A549 treated with Mapracorat at 1 μM for 4 hours (cell line): ENCODE measurements at places on chromosomes 2 and 18. TPM values are rescaled to one million over a fixed set of nuclear protein-coding genes. Genes with fewer than 3 reads are reported as not detected.

OXER1 gene
- not detected in 5 replicates for total RNA-seq

CYP1B1 gene
- total RNA-seq, result 3.9 to 4.9 TPM (median 4.2 TPM) in 5 replicates

EPB41L3 gene
- total RNA-seq, result 0.10 to 0.81 TPM (median 0.21 TPM) in 5 replicates

MOCOS gene
- total RNA-seq, result 2.6 to 3.0 TPM (median 2.7 TPM) in 5 replicates

CD28 gene
- not detected in 5 replicates for total RNA-seq

FABP1 gene
- total RNA-seq, result not detected in 5 replicates

SKOR2 gene
- total RNA-seq, result not detected in 5 replicates

ALPP gene
- 5.1 to 7.2 TPM (median 6.8 TPM) in 5 replicates for total RNA-seq

LRRC30 gene
- not detected in 5 replicates for total RNA-seq

LAMA1 gene
- 0.03 to 0.45 TPM (median 0.06 TPM) in 5 replicates for total RNA-seq

PSMA8 gene
- total RNA-seq, result not detected in 5 replicates

LYPD6 gene
- 0.05 to 0.11 TPM (median 0.08 TPM) in 5 replicates for total RNA-seq

KRTCAP3 gene
- 0.22 to 0.70 TPM (median 0.42 TPM) in 4 of 5 replicates, not detected in the other for total RNA-seq

CPLX4 gene
- not detected in 5 replicates for total RNA-seq

IL1F10 gene
- total RNA-seq, result not detected in 5 replicates

ASB18 gene
- total RNA-seq, result not detected in 5 replicates

ATG4B gene
- 42.2 to 69.2 TPM (median 53.1 TPM) in 5 replicates for total RNA-seq

GALNT13 gene
- total RNA-seq, result 7.0 to 12.0 TPM (median 8.8 TPM) in 5 replicates

CYRIA gene
- total RNA-seq, result 0.15 to 0.86 TPM (median 0.28 TPM) in 5 replicates

B3GNT7 gene
- 1.8 to 2.8 TPM (median 2.4 TPM) in 5 replicates for total RNA-seq

SLC4A5 gene
- 0.07 to 0.41 TPM (median 0.36 TPM) in 5 replicates for total RNA-seq

KCNE4 gene
- total RNA-seq, result 0.43 to 0.56 TPM (median 0.50 TPM) in 5 replicates
